ENCODE measurements at places on chromosomes 11 and 22.

GRCh38 chr11:96391698-96392307 lies 2.0 kb downstream of the JRKL start:
- no peak for DNase-seq
- H3K27ac ChIP-seq: no peak overlapping the region
- H3K4me1 ChIP-seq: no peaks in the 10 kb centered on the region
- no peak overlapping the region for H3K4me3 ChIP-seq
- no peaks in the 10 kb centered on the region for H3K36me3 ChIP-seq

DNA sequence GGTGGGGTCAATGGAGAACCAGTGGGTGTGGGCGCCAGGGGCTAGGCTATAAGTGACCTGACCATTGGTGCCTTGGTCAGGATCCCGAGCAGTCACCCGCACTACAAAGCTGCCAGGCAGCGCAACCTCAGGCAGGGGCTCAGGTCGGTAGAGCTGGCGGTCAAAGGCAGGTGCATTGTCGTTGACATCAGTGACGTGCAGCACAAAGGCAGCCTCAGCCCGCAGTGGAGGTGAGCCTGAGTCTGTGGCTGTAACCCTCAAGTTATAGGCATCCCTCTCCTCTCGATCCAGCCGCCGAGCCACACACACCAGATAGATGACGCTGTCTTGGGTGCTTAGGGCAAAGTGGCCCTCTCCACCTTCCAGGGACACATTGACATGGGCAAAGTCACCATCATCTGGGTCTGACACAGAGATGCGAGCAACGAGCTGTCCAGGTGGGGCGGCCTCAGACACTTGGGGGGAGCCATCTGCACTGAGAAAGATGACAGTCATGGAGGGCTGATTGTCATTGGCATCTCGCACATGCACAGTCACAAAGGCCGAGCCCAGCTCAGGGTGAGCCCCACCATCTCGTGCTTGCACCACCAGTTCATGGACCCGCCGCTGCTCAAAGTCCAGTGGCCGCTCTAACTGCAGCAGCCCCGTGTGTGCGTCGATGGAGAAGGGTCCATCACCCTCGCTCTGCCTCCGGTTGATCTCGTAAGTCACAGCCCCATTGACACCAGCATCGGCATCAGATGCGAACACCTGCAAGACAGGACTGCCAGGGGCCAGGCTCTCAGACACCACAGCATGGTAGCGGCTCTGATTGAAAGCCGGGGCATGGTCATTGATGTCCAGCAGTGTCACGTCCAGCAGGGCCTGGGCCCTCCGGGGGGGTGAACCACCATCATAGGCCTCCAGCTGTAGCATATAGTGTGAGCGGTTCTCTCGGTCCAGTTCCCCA lies 15.3 kb downstream of the DCHS1 start:
- DNase-seq: peak; percentile 56
- no peak overlapping the region for H3K4me3 ChIP-seq
- H3K36me3 ChIP-seq: peaks cover 20% of the 10 kb centered on the region

DNA sequence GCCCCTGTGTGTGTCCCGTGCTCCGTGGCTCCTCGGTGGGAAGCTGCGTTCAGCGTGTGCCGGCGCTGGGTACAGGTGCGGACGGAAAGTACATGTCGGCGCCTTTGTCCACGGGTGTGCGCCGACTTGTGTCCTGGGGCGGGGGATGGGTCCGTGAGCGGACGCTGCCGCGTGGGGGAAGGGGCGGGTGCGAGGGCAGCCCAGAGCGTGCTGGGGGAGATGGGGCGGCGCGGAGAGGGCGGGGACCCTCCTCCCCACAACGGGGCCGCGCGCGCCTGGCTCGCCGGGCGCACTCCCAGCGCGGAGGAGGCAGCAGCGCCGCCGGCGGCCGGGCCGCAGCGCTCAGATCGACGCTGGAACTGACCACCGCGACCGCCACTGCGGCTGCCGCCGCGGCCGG lies 33.6 kb upstream of the RELT start:
- H3K4me1 ChIP-seq: peaks cover 59% of the 10 kb centered on the region
- H3K27ac ChIP-seq: no peak overlapping the region
- peaks cover 9% of the 10 kb centered on the region for H3K36me3 ChIP-seq
- no peak for DNase-seq
- peak overlapping the region; percentile 46 for H3K4me3 ChIP-seq

DNA sequence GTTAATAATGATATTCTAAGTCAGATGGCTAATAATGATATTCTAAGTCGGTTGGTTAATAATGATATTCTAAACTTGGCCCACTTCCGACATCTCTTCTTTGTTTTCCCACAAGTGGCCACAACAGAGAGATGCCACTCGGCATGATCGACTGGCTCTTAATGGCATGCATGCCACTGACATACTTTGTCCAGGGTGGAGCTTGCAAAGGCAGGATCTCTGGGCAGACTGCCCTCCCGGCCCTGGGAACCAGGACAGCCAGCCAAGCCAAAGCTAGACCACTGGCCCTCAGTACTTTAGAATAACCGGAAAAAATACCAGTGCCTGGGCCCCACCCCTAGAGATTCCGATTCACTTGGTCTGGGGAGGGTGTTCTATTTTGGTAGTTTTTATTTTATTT lies 78.1 kb downstream of the KIAA1671 start:
- H3K4me1 ChIP-seq: no peaks in the 10 kb centered on the region
- no peak overlapping the region for H3K27ac ChIP-seq
- no peaks in the 10 kb centered on the region for H3K27me3 ChIP-seq
- DNase-seq: no peak
- no peak overlapping the region for H3K4me3 ChIP-seq

GRCh38 chr22:24894998-24895397 lies 51.5 kb downstream of the LHFPL7 start:
- H3K36me3 ChIP-seq: peaks cover 12% of the 10 kb centered on the region
- no peaks in the 10 kb centered on the region for H3K27me3 ChIP-seq
- H3K27ac ChIP-seq: peak overlapping the region; percentile 84
- DNase-seq: peak; percentile 85

- no peaks in the 10 kb centered on the region for H3K27me3 ChIP-seq
- DNase-seq: peak; percentile 53
- no peak overlapping the region for H3K4me3 ChIP-seq
These were observed 929.9 kb downstream of the BRD1 start for GRCh38 chr22:48897645-48898370.

- peaks cover 19% of the 10 kb centered on the region for H3K4me1 ChIP-seq
- peaks cover 23% of the 10 kb centered on the region for H3K36me3 ChIP-seq
- no peaks in the 10 kb centered on the region for H3K27me3 ChIP-seq
- DNase-seq: no peak
- H3K4me3 ChIP-seq: peak overlapping the region; percentile 81
These were observed 1.4 kb downstream of the MADD start for GRCh38 chr11:47271328-47271727.

- DNase-seq: no peak
- H3K27ac ChIP-seq: no peak overlapping the region
- H3K36me3 ChIP-seq: no peaks in the 10 kb centered on the region
- H3K4me3 ChIP-seq: no peak overlapping the region
- H3K4me1 ChIP-seq: no peaks in the 10 kb centered on the region
- H3K27me3 ChIP-seq: no peaks in the 10 kb centered on the region
These were observed 33.8 kb downstream of the EHF start for GRCh38 chr11:34654483-34655334.

DNA sequence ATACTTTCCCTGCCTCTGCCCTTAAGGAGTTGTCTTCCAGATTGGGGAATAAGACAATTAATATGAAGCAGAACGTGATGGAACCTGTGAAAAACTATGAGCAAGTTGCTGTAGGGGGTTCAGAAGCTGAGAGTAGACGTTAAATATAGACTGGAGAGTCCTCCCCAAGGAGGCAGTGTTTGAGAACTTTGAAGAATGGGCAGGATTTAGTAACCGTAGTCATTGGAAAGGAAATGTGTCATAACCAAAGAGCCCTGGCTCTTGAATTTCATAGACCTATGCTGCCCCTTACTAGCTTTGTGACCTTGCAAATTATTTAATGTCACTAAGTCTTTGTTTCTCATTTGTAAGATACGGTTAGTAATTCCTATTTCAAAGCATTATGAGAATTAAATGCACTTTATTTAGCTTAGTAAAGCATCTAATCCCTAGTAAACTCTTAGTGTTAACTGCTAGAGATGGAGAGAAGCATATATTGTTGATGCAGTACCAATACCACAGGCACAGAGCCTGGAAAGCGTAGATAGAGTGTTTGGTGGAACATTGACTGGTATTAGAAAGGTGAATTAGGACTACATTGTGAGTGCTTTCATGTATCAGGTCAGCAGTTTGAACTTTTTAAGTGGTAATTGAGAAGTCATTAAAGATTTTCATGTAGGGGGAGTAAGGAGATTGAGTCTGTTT lies 54.1 kb downstream of the MCAM start:
- H3K27ac ChIP-seq: no peak overlapping the region
- DNase-seq: no peak
- H3K4me1 ChIP-seq: peaks cover 9% of the 10 kb centered on the region
- no peaks in the 10 kb centered on the region for H3K36me3 ChIP-seq

GRCh38 chr11:106421676-106422292 lies 344.3 kb downstream of the AASDHPPT start:
- H3K27me3 ChIP-seq: no peaks in the 10 kb centered on the region
- no peak for DNase-seq
- H3K4me3 ChIP-seq: no peak overlapping the region

- peaks cover 18% of the 10 kb centered on the region for H3K4me1 ChIP-seq
- H3K27ac ChIP-seq: peak overlapping the region; percentile 82
- no peaks in the 10 kb centered on the region for H3K27me3 ChIP-seq
- peak; percentile 63 for DNase-seq
These were observed 442 bp downstream of the COPB1 start for GRCh38 chr11:14499178-14499559.

DNA sequence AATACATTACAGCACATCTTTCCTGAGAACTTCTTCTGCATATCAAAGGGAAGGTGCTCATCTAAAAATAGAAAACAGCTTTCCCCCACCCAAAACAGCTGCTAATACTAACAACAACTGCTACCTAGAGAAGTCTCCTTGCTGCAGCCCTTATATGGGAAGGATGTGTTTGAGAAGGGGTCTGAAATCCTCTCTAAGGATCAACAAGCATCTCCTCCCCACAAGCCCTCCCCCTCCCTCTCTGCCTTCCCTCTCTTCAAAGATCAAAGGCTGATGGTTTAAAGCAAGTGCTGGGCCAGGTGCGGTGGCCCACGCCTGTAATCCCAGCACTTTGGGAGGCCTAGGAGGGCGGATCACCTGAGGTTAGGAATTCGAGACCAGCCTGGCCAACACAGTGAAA lies 33.5 kb downstream of the SCUBE2 start:
- no peak for DNase-seq
- H3K4me1 ChIP-seq: no peaks in the 10 kb centered on the region
- no peak overlapping the region for H3K4me3 ChIP-seq
- no peaks in the 10 kb centered on the region for H3K27me3 ChIP-seq
- no peaks in the 10 kb centered on the region for H3K36me3 ChIP-seq
- no peak overlapping the region for H3K27ac ChIP-seq

- H3K4me3 ChIP-seq: no peak overlapping the region
- H3K27me3 ChIP-seq: no peaks in the 10 kb centered on the region
- peaks cover 3% of the 10 kb centered on the region for H3K4me1 ChIP-seq
These were observed 13.4 kb upstream of the TPCN2 start for GRCh38 chr11:69035150-69035945.

GRCh38 chr11:68012843-68013610 lies 2.9 kb downstream of the ALDH3B1 start:
- no peak for DNase-seq
- peaks cover 9% of the 10 kb centered on the region for H3K4me1 ChIP-seq
- H3K27ac ChIP-seq: peak overlapping the region; percentile 64
- H3K27me3 ChIP-seq: no peaks in the 10 kb centered on the region

DNA sequence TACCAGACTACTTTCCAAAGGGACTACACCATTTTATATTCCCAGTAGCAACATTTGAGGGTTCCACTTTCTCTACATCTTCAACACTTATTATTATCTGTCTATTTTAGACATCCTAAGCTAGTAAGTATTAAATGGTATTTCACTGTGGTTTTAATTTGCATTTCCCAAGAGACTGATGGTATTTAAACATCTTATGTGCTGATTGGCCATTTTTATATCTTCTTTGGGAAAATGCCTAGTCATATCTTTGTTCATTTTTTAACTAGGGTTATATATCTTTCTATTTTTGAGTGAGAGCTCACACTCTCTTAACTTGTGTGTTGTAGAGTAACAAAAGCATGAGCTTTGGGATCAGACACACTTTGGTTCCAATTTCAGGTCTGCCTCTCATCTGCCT lies 73.7 kb downstream of the PRCP start:
- H3K27ac ChIP-seq: no peak overlapping the region
- H3K36me3 ChIP-seq: no peaks in the 10 kb centered on the region
- no peak for DNase-seq
- no peaks in the 10 kb centered on the region for H3K4me1 ChIP-seq

- no peaks in the 10 kb centered on the region for H3K36me3 ChIP-seq
- no peak for DNase-seq
- no peaks in the 10 kb centered on the region for H3K4me1 ChIP-seq
- no peaks in the 10 kb centered on the region for H3K27me3 ChIP-seq
- no peak overlapping the region for H3K27ac ChIP-seq
These were observed 35.2 kb downstream of the SESN3 start for GRCh38 chr11:95195831-95196230.

DNA sequence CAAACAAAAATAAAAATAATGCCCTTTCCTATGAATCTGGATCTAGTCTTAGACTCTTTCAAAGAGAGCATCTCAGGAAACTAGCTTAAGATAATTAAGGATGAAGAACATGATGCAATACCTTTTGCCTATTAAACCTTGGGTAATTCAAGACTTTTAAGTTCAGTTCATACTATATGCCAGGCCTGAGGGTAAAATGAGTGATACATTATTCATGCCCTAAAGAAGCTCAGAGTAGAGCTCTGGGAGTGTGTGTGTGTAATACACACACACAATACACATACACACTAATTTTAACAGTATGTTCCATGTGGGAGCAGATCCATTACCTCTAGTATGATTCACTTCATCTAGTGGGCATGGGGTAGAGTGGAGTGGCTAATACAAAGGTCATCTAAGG lies 651.4 kb upstream of the CHORDC1 start:
- no peak for DNase-seq
- H3K4me3 ChIP-seq: no peak overlapping the region
- H3K4me1 ChIP-seq: no peaks in the 10 kb centered on the region
- no peak overlapping the region for H3K27ac ChIP-seq
- H3K27me3 ChIP-seq: no peaks in the 10 kb centered on the region
- H3K36me3 ChIP-seq: no peaks in the 10 kb centered on the region
